ENCODE measurements at places on chromosomes 13 and 19.

- no peak for DNase-seq
These were observed 658 bp downstream of the CLPP start for GRCh38 chr19:6362027-6362350.

DNA sequence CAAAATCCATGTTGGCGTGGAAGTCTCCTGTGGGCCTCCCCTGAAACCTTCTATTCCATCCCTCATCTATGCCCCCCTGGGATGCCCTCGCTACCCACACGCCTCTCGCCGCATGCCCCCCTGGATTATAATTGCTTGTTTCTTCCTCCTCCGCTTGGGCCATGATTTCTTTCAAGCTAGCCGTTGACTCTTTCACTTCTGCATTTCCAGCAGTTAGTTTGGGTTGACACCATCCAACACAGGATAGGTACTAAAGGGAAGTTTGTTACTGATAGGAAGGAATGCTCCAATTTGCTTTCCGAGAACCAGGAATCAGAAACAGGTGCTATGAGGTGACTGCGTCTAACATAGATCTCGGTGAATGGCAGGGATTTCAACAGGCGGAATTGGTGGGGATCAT lies 7.7 kb upstream of the SLC25A15 start:
- no peak for DNase-seq

DNA sequence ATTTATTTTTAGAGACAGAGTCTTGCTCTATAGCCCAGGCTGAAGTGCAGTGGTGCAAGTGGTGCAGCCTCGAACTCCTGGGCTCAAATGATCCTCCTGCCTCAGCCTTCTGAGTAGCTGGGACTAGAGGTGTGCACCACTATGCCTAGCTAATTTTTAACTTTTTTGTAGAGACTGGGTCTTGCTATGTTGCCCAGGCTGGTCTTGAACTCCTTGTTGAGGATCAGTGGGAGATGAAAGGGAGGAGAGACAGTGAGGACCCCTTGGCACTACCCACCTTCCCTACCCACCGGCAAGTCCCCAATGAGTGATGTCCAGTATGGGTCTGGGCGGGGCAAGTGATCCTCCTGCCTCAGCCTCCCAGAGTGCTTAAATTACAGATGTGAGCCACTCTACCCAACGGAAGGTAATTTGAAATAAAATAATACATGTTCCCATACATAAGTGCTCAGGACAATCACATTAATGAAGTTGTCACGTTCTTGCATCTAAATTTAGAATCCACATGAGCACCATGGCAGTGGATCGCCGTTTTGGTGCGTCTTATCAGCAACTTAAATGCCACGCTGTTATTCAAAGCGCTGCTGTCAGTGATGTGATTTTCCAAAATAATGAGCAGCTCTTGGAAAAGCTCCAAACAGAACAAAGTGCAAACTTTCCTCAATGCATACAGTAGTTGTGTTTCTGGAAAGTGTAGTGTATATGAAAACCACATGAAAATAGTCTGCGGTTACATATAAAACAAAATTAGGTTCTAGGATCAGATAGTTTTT lies 5.9 kb upstream of the ARL11 start:
- DNase-seq: no peak

GRCh38 chr19:2528675-2529101 lies 52.8 kb downstream of the GADD45B start:
- no peak for DNase-seq

GRCh38 chr13:42720113-42720857 lies 61.1 kb upstream of the FAM216B start:
- peak; percentile 93 for DNase-seq

DNA sequence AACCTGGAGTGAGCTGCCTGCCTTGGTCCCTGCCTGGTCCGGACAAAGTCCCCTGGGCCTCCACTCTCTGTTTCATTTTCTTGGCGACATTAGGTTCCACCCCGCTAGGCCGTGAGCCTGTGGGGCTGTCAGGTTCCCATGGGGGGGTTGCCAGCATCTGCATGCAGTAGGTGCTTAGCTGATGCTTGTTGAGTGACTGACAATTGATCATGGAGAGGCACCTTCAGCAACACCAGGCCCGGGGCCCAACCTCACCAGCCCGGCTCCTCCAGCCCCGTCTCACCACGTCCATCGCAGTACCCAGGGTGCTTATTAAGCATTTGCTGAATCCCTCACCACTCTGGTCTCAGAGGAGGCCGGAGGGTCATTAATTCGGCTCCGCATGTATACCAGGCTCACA lies 13.4 kb downstream of the MISP start:
- DNase-seq: no peak

DNA sequence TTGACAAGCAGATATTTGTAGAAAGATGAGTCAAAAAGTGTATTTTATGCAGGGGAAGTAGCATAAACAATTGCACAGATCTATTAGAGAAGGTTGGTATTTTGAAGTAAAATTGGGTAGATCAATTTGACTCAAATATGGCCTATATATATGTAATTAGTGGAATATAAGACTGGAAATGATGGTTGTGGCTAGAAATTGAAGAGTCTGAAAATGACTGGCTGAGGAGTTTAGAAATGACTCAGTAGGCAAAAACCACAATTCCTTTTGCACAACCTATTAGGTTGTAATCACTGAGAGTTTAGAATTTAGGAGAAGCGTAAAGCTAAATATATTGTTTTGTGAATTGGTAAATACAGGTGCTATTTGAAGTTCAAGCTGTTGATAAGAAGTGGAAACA lies 622.6 kb upstream of the PCDH20 start:
- no peak for DNase-seq

Data from GM04504 (cell line).